ENCODE measurements at places on chromosomes 3 and 15.

DNA sequence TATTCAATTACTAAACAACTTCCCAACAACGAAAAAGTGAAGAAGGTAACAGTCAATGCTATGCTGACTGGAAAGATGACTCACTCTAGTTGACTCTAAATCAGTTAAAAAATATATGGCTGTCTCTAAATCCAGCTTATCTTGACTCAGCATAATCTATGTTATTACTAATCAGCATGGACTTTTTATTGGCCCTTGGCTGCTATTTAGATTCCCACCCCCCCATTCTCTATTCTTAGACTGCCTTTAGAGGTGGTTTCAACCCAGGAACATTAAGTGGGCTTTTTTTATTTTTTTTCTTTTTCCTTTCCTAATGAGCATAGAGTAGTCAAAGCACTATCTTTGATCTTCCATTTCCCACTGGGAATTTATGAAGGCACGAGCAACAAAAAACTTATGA lies 1.9 kb downstream of the PCOLCE2 start:
- no peak for DNase-seq

GRCh38 chr3:98843266-98843959 lies 58.1 kb downstream of the DCBLD2 start:
- DNase-seq, result no peak

DNA sequence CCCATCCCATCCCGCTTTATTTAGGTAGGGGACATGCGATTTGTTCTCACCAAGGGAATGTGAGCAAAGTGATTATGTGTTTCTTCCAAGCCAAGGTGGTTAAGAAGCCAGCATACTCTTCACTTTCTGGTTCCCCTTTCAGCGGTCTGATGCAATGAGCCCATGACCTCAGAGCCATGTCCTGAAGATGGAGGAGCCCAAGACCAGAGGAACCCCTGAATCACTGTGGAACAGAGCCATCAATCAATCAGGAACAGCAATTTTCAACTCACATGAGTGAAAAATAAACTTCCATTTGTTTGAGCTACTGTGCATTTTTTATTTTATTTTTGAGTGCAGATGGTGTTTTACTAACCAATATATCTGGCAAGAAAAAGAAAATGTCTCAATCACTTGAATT lies 10.8 kb downstream of the THRB start:
- no peak for DNase-seq

- DNase-seq, result no peak
Observed at GRCh38 chr15:69656271-69657030, 203.8 kb downstream of the RPLP1 start.

GRCh38 chr3:171342783-171343420 lies 117.3 kb downstream of the TNIK start:
- no peak for DNase-seq

DNA sequence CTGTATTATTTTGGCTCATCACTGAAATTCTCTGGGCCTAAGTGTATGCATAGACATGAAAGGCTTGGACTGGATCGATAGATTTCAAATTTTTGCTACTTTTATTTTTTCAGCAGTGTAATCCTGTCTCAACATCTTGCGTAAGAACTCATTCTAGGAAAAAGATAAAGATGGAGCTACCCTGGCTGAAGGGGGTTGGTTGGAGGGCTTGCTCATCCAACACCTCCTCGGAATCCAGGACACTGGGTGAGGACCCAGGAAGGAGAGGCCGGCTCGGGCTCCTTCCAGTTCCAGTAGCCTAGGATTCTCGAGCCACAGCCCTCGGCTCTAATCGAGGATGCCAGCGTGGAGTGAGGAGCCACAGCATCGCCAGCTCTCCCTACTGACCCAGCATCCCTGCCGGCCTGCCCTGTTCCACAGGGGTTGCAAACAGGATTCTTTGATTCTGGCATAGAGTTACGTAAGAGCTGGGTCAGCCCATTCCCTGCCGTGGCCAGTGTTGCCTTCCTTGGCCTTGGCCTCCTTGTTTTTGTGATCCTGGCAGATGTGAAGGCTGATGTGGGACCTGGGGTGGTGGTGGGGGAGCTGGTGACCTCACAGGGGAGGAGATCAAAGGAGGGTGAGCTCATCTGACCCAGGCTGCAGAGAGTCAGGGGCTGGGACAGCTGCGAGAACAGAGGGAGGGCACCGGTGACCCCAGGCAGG lies 149.5 kb downstream of the ALDH1A2 start:
- no peak for DNase-seq

GRCh38 chr3:100954199-100954935 lies 38.9 kb downstream of the ABI3BP start:
- DNase-seq, result no peak

GRCh38 chr3:184176377-184177330 lies 2.0 kb downstream of the AP2M1 start:
- peak; percentile 71 for DNase-seq

DNA sequence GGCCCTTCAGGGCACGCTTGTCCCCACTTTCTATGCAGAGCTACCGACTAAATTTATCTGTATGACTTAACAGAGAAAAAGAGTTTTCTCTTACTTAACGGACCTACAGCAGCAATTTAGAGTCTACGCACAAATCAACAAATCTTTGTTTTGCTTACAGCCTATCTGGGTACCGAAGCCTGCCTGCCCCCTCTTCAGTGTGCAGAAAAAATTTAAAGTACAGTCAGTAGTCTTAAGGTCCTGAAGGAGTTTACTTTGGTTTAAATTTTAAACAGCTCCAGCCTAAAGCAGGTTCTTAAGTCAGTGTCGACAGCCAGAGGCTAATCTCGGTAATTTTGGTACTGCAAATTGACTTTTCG lies 570 bp downstream of the SACM1L start:
- DNase-seq, result no peak

DNA sequence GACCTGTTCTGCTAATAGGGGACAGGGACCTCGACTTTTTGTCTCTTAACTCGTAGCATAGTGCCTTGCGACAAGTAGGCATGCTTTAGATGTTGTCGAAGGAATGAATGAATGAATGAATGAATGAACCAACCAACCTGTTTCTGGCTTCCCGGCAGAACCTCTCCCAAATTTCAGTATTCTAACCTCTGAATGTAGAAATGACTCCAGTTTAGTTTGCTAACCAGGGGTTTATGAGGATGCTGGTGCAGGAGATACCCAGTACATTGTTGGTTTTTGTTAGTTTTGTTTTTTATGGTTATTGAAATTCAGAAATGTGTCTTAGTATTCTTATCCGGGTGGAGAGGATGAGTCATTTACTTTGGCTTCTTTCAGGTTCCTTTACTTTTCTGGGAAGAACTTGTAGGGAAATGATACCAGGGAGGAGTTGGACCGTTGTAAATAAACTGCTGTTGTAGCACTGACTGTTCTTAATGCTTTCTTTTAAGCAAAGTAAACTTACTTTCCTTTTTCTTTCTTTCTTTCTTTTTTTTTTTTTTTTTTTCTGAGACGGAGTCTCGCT lies 29.6 kb upstream of the EHHADH start:
- no peak for DNase-seq

GRCh38 chr15:33098094-33099058 lies 96.1 kb downstream of the FMN1 start:
- no peak for DNase-seq

- DNase-seq, result no peak
Observed at GRCh38 chr15:80260551-80260950, 8.5 kb upstream of the CTXND1 start.

DNA sequence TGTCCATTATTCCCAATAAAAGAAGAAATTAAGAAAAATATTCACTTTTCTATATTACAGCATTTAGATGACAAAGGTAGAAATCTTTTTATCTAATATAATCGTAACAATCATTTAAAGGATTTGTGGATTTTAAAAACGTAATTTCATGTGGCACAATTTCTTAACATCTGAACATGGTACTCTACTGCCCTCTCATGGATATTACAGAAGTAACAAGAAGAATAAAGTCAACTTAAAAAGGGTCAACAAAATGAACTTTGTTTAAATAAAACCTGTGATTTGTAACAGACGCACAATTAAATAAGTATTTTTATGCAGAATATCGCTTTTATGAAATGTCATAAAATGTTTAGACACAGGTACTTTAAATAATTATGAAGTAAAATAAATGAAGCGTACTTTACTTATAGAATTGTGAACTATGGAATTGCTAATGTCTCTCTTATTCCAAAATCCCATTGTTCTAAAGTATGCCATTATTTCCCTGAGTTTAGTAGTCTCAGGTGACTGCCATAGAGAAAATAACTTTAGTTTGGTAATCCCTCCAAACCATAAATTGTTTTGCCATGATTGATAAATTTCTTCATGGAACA lies 366.8 kb upstream of the ZNF385D start:
- DNase-seq, result no peak

GRCh38 chr3:24195504-24196230 lies 250.6 kb downstream of the NR1D2 start:
- DNase-seq, result no peak

DNA sequence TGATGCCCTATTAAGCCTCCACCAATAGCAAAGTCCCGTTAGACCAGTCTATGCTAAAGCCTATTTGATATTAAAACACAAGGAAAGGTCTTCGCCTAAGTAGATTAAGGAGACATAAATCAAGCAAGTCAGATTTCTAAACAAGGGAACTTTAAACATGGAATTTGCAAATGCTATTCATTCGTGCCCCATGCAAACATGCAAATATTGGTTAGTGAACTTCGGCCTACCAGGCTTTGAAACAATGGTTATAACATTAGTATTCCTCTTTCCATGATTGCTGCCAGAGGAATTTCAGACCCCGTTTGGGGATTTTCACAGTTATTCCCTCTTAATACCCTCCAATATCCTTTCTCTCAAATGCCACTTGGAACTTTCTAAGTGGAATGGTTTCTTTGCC lies 36.9 kb upstream of the ZNF280D start:
- no peak for DNase-seq

DNA sequence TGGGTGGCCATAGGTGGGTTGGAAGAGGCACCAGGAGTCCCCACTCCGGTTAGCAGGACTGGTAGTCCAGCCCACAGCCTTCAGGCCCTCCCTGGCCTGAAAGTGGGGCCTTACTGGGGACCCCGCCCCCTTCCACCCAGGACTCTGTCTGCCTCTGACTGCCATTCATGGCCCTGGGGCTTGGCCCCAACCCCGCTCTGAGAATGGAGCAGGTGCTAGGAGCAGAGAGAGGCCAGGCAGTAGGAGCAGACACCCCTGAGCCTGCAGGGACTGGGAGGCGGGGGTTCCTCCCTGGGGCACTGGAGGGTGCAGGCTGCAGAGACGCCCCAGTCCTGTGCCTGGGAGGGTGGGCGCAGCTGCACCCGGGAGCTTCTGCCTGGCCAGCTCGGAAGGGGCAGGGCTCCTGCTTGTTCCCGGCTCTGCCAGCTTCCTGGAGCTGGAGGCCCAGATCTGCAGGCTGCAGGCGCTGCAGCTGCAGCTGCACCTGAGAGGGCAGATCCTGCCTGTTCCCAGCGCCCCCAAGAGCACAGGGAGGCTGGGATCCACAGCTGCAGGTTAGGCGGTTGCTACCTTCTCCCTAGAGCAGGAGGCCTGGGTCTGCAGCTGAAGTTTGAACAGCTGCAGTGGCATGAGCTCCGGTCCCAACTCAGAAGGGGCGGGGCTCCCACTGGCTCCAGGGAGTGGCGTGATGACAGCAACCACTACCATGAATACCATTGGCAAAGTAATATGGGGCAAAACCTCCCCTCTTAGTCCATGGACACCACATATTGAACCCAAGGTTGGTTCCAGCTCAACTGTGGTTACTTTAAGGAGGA lies 194.7 kb downstream of the SQOR start:
- DNase-seq, result peak; percentile 7

- DNase-seq, result no peak
Observed at GRCh38 chr15:65087873-65088642, 11.5 kb downstream of the KBTBD13 start.

GRCh38 chr15:81394603-81395002 lies 20.6 kb upstream of the TMC3 start:
- DNase-seq, result no peak

DNA sequence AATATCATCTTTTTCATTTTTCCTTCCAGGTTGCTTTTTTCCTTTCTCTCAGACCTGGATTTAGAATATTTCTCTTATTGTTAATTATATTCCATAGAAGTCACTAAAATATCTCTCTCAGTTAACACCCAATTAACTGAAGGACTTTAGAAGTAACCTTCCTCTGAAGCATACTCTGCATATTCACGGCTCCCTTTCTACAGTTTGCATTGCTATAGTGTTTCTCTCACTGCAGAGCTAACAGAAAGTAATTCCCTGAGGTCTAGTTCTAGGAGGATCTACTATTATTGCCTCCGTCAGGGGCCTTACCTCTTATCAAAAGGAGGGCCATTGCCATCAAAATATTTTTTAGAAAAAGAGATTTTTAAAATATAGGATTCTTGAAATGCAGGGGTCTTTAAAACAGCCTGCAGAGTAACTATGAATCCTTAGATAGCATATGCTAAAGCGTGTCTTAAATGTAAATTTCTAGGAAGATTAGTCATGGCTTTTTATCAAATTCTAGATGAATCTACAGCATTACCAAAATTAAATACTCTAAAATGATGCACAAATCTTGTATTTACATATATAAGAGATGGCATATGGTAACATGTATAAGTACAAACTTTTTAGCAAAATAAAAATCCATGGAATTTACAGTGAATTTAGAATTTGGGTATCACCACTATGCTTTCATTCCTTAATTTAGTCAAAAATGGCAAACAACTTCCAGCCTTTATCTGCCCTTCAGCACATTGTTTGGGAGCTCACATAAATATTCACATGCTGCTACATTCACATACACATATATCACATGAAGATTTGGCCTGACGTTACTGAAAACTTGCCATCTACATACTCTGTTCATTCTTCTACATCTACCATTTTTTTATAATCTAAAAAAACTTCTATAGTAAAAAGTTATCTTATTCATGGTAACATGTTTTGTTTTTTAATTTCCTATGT lies 696.8 kb downstream of the OTOL1 start:
- no peak for DNase-seq

- DNase-seq, result no peak
Observed at GRCh38 chr3:177478170-177478867, 281.0 kb upstream of the TBL1XR1 start.

GRCh38 chr3:156382458-156383346 lies 172.2 kb downstream of the SSR3 start:
- no peak for DNase-seq

DNA sequence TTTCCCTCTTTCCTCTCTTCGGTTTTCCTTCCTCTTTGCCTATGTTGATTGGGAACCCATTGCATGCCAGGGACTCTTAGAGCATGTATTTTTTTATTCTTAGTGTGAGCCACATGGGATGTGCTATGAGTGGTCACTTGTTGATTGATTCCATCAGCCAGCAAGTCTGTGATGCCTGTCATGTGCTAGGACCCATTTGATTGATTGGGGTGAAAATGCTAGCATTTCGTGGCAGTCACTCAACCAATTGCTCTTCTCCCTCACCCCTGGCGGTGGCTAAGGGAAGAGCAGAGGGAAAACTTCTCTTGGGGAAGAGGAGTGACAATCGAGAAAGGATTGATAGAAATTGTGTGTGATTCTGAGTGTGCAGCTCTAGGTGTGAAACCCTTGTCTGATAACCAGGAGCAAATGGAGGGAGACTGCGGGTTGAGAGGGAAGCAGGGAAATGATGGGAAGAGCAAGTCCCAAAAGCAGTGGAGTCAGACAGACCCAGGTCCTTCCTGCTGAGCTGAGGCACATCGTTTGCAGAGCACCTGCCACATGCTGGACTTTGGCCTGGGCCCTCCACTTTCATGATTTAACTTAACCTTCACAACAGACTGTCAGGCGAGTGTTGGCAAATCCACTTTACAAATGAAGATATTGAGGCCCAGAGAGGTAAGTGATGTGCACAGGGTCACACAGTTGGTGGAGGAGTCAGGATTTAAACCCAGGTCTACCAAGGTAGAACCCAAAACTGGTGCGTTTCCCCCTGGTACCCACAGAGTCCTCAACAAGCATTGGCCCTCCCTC lies 40.0 kb downstream of the SLC6A11 start:
- no peak for DNase-seq

GRCh38 chr15:42129364-42129763 lies 27.1 kb downstream of the PLA2G4F start:
- no peak for DNase-seq

- DNase-seq, result no peak
Observed at GRCh38 chr3:95134693-95135413, 1072.0 kb downstream of the NSUN3 start.

Data from NCI-H510A (cell line).